Activated T-cell treated with anti-CD3 and anti-CD28 coated beads for 4 hours (primary cell): ENCODE measurements at places on chromosomes 3 and 15.

DNA sequence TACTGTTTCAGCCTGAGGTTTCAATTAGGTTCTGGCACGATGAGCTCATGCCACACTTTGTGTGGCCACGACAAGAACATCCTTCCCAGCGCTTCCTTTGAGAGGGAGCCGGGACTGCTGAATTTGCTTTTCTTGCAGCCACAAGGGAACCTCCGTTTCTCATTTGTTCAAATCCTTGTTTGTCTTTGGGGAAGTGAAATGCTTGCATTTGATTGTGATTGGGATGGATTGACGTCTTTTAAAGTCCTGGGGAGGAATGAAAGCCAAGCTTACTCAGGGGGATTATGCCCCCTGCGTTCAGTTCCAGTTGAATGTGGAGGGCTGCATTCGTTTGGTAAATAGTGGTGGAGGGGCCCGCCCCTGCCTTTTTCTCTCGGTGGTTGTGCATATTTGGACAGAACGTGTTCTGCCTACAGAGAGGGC lies 277.6 kb downstream of the THSD4 start:
- no peak for DNase-seq

DNA sequence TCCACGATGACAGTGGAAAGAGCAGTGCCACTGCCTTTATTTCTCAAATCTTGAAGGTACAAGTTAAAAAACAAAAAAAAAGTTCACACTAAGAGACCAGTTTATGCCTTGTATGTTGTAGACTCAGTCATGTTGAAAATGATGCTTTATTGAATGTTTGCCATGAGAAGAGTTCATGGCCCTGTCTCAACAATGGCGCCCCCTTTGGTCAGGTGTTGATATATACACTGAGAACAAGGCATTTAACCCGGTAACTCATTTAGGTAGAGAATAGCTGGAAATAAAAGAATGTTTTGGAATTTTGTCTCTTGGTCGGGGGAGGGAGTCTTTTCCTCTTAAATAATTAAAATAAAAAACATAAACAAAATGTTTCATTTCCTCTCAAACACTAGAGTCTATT lies 145.6 kb upstream of the SLC2A2 start:
- no peak for DNase-seq

GRCh38 chr3:146160321-146160963 lies 542 bp downstream of the PLOD2 start:
- no peak for DNase-seq

DNA sequence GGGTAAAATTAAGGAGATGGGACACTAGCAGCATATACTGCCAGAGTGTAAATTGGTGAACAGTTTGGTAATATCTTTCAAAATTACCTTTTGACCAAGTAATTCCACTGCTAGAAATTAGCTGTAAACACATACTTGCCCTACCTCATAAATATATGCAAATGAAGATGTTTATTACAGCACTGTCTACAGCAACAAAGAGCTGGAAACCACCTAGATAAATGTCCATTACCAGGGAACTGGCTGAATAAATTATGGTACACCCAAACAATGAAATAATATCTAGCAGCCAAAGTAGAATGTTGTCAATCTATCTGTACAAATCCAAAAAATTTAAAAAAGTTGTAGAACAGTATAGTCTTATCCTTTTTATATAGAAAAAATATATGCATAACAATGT lies 105.9 kb upstream of the FAM3D start:
- DNase-seq = no peak

- DNase-seq = no peak
These were observed 283.9 kb upstream of the THBS1 start for GRCh38 chr15:39296955-39297354.

DNA sequence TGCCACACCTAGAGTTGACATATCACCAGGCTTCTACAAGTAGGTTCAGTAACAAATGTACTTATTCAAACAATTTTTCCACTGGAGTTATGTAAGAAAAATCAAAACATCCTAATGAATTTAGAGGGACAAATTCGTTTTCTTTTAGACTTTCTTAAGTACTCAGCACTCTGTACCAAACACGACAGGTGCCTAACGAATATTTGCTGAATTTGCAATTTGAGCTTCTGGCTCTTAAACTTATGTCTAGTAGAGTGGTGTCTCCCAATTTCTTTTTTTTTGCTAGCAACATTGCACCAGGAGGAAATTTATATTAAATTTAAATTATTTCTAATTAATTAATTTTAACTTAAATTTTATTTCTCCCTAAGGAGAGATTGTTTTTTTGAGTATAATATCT lies 397.0 kb downstream of the CNTN3 start:
- DNase-seq = no peak

DNA sequence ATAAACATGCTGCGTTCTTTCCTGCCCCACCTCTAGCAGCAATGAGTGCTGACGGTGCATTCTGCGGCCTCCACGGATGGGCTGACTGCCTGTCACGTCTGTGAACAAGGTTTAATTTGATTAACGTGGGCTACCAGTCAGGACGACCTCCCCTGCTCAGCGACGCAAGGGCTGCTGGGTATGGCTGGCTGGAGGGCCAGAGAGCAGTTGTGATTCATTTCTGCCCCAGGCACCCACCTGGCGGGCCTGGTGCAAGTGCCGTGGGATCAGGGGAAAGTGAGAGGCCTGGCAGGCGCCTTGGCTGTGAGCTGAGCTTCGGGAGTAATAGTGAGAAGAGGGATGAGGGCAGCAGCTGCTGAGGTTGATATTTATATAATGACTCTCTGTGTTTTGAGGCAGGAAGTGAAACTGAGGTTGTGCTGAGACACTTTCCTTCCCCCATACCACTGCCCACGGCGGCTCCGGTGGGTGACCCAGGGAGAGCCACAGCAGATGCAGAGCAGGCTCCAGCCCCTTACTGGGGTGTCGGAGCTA lies 190.4 kb upstream of the BCL6 start:
- no peak for DNase-seq

- DNase-seq = no peak
These were observed 5.7 kb upstream of the SLC6A11 start for GRCh38 chr3:10810376-10810775.

DNA sequence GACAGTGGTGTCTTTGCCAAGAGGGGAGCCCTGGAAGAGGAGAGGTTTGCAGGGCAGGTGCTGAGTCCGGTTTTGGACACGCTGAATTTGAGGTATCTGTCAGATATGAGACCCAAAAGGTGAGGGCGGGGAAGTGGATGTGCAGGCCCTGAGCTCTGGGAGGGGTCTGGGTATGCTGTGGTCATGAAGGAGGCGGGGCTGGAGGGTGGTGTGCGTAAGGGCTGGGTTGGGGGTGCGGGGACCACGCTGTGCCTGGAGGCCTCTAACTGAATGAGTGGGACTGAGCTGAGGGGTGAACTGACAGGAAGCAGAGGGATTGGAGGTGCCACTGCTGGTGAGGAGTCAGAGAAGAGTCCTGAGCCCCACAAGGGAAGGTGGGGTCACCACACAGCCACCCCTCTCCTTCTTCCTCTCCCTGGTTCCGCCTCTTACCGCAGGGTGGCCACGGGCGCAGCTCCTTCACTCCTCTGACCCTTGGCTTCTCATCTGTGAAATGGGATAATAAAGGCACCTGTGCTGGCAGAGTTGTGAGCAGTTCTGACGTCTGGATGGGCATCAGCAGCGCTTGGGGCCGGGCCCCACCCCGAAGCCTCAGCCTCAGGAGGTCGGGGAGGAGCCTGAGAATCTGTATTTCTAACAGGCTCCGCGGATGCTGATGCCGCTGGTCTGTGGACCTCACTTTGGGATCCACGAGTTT lies 28.8 kb downstream of the PSTPIP1 start:
- no peak for DNase-seq

- peak; percentile 14 for DNase-seq
These were observed 90.8 kb downstream of the CRTC3 start for GRCh38 chr15:90620379-90621067.

GRCh38 chr15:33068511-33068990 lies 126.0 kb downstream of the FMN1 start:
- DNase-seq = no peak

DNA sequence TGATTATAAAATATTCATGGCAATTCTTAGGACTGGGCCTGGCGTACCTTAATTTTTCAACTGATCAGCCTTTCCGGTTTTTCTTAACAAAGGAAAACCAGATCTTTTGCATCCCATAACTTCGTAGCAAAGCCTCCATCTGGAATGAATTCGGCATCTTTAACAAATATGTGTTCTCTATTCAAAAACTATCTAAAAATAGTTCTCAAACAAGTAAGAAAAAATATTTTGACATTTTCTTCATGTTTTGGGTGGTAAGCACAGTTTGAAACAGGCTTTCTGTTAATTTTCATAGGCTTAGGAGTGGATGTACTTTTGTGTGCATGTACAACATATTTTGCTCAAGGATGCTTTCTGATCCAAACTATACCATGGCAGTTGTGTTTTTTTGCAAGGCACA lies 55.1 kb downstream of the RBMS3 start:
- DNase-seq = no peak

DNA sequence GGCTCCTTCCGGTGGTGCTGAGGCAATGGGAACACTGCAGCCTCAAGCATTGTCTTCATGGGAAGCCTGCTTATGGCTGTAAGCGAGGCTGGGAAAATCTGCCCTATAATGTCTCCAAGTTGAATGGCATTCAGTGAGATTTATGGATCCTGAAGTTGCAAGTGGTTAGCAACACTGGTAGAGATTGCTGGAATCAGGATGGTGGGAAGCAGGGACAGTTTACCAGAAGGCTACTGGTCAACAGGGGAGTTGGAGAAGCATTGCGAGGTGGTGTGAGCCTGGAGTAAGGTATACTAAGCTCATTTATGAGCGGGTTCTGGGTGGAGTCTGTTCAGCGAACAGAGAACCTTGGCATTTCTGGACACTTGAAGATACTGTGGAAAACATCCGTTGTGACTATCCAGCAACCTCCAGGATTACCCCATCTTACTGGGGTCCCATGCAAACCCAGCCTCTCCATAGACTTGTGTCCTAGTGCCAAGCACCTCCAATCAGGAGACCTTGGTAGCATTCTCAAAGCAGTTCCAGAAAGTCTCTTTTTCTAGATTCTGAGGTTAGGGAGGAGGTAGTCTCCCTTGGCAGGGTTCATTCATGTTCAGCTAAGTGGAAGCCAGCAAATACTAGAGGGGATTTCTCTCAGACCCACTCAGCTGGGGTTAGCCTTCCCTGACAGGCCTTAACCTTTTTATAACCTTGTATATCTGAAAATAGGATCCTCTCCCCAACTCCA lies 7.3 kb downstream of the RPSA start:
- DNase-seq = no peak

DNA sequence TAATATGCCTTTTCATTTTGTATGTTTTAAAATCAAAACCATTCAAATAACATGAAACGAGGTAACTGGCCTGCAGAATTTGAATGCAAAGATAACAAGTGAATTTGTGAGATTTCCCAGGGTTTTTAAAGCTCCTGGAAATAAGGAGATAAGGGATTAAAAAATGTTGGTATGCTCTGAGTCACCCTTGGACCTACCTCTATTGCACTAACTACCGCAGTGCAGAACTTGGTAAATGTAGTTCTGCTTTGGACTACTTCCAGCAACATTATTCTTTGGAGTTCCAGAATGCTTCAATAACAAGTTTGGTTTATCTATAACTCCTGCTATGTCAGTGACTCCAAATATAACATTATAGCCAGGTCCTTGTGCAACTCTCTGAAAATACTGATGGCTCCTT lies 201.7 kb downstream of the GAP43 start:
- no peak for DNase-seq

- no peak for DNase-seq
These were observed 262.1 kb upstream of the TGFBR2 start for GRCh38 chr3:30344288-30344687.

DNA sequence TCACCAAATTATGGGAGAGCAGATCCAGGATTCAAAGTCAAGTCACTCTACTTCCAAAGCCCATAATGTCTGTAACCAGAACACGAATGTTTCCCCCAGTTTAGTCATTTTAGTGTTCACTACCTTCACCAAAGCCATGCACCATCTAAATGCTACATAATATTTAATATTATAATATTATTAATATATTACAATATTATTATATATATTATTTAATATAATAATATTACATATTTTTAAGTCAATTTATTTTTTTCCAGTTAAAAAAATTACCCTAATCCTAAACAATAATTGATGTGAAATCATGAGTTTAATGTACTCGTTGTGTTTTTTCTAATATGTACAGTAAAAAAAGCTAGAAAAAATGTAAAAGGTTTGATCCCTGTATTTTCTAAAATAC lies 276.6 kb upstream of the TBL1XR1 start:
- no peak for DNase-seq

- no peak for DNase-seq
These were observed 107.4 kb downstream of the LRIG1 start for GRCh38 chr3:66393333-66394005.

DNA sequence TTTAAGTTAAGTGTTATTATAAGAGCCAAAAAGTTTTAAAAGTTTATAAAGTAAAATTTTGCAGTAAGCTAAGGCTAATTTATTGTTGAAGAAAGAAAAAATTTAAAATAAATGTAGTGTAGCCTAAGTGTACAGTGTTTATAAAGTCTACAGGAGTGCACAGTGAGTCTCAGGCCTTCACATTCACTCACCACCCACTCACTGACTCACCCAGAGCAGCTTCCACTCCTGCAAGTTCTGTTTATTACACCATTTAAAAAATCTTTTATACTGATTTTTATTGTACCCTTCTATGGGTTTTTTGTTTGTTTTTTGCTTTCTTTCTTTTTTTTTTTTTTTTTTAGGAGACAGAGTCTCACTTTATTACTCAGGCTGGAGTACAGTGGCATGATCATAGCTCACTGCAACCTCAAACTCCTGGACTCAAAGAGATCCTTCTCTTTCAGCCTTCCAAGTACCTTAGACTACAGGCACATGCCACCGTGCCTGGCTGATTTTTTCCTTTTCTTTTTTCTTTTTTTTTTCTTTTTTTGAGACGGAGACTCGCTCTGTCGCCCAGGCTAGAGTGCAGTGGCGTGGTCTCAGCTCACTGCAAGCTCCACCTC lies 25.9 kb downstream of the CSTA start:
- DNase-seq = no peak

- no peak for DNase-seq
These were observed 125.0 kb upstream of the MEF2A start for GRCh38 chr15:99440551-99441443.

GRCh38 chr15:74956648-74957475 lies at the start of gene RPP25:
Gene RPP25 (minus strand): TSS chr15:74956772. CDS start chr15:74956583, 189 bp downstream.
- DNase-seq = peak; percentile 69

DNA sequence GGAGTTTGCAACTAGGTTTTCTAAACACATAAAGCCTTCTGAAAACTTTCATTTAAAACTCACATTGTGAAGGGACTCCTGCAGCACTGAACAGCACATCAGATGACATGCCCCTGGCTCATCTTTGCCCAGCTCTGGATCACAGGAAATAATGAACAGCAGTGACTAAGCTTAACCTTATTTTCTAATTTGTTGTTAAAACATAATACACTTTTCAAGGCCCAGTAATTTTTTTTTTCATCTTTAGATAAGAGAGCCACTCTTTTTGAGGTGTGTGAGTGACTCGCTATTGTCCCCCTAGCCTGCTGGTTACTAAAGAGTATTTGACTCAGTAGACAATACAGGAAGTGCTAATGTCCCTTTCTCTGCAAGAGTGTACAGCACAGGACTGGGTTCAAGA lies 204.0 kb downstream of the OSBPL10 start:
- no peak for DNase-seq

- DNase-seq = no peak
These were observed 165.7 kb downstream of the P3H2 start for GRCh38 chr3:189954733-189955665.
